ENCODE measurements at places on chromosomes 7 and 10.

GRCh38 chr7:140539461-140539860, 60.2 kb upstream of the MKRN1 start:
- DNase-seq: no peak

DNA sequence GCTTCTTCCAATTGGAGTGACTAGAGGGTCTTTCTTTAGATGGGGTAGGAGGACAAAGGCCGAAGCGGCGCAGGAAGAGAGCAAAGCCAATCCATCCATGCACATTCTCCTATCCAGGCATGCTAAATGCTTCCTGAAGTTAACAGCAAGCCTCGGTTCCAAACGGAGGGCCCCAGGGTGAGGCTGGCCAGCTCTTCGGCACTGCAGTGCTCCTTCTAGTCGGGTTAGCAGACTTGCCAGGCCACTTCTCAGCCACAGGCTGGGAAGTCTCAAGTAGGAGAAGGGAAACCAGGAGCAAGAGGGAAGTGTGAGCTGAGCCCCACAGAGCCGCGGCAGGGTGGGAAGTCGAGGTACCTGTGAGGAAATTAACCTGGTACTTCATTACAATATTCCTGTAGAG, 253.8 kb upstream of the INHBA start:
- DNase-seq: no peak

DNA sequence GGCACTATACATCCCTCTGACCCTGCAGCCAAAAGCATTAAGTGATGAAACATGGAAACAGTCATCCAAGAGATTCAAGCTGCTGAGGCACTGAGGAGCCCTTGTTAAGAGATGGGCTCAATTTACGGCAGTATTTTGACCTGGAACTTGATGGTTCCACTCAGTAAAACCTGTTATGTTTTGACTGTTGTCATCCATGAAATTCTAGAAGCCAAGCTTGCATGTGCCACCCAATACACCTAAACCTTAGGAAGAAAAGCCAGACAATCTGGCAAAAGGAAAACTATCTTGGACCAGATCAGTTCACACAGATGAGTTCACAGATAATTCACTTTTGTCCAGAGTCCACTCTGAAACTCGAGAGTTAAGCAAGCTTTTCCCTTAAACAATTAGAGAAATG, 53.2 kb downstream of the ICA1 start:
- no peak for DNase-seq

DNA sequence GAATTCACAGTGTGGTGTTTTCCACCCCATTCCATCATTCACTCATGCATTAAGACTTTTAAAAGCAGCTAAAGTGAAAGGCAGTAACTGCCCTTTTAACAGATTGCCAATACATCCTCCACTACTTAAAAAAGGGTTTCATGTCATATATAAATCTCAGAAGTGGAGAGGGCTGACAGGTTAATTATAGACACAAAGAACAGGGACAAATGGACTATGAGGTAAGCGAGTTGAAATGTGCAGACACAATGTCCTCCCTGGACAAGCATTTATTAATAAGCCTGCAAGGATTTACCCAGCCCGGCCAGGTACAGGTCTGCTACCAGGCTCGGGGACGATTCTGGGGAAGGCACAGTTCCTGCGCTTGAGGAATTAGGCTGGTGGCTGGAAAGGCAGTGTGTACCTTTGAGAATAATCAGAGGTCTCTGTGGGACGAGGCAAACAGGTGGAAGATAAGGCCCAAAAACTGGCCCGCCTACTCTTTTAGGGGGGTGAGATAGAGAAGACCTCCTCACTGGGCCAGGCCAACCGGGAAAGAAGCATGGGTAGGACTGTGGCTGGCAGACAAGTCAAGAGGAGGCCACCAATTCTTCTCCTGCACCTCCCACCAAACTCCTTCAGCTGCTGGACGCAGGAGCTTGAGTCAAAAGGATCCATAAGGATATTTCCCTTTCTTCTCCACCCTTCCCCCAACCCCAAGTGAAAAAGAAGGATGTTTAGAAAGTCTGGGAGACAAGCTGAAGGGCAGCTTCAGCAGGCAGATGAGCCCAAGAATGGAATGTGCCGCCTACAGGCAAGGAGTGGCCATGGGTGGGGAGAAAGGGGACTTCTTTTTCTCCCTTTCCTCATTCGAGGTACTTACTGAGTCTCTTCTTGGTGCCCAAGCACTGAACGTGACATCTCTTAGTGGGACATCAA, 1.5 kb downstream of the PDLIM1 start:
- peak; percentile 27 for DNase-seq

DNA sequence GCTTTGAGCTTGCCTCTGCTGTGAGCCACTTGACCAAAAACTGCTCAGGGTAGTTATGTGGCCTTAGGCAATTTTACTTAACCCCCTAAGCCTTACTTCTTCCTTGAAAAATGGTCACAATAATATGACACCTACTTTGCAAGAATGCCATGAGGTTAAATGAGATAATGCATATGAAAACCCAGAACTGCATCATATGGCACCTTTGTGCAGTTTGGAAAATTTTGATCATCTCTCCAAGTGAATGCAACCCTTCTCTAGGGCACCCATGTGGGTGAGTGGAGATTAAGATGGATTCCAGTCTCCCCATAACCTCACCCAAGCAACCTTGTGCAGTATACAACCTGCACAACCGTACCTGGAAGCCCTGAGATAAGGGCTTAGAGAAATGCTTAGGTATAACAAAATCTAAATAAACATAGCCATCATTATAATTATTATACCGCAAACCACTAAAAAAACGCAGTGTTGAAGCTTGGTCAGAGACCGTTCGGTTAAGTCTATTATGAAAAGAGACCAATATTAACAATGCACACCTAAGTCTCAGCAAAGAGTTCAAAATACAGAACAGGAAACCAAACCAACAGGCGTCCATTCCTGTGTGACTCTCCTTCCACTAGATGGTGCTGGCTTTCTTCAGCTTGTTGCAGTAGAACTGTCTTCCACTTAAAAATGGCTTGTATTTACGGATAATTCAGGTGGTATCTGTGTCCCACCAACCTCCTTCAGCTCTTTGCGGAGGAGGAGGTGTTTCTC, 21.0 kb upstream of the ASB15 start:
- DNase-seq: no peak

DNA sequence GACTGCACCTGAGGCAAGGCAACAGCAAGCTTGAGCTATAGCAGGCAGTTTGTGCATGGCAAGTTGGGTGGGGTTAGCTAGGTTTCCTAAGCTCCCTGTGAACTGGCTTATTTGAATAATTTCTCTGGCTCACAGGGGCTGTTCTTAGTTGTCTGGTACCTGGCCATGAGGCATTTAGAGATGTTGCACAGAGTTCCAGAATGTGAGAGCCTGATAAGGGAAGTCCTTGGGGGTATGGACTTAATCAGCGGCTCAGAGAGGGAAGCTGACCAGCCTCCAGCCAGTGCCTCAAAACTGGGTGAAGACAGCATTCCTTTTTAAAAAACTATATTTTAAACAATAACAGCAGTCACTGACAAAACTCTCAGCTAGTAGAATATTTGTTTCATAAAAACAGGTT, 307.4 kb downstream of the FZD1 start:
- DNase-seq: no peak

GRCh38 chr10:59577984-59578383, 131.7 kb downstream of the SLC16A9 start:
- DNase-seq: no peak

- no peak for DNase-seq
These were observed 3.7 kb upstream of the CALU start for GRCh38 chr7:128735436-128735835.

GRCh38 chr10:44743535-44743934, 167.6 kb upstream of the TMEM72 start:
- no peak for DNase-seq

GRCh38 chr10:106874604-106874889, 290.0 kb downstream of the SORCS1 start:
- no peak for DNase-seq

DNA sequence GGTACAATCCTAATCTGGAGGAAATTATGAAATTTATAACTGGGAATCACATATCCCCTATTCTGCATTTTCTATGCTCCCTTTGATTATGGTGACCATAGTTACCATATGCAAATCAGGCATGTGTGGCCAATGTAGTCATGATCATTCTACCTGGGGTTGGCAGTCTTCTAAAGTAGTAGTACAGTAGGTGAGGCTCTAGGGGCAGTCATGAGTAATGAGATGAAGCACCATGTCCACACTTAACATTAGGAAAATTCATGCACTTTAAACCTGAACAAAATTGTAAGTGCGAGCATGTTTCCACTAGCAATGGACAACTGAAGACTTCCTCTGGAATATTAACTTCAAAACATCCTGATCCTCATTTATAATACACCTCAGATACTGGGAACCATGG, 545.9 kb downstream of the SUGCT start:
- peak; percentile 41 for DNase-seq

DNA sequence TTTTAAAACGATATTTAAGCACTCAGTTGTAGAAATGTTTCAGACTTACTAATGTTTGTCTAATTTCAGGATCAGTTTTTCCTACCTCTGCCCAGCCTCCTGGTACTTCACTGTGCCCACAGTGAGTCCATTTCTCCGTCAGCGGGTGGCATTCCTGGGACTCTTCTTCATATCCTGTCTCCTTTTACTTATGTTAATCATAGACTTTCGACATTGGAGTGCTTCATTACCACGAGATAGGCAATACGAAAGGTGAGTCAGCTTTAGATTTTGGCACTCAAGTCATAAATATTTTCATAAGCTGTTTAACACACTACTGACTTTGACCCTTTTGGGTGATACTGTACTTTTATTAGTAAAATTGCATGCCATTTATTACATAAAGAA, 2.1 kb downstream of the ENTPD7 start:
- peak; percentile 87 for DNase-seq

GRCh38 chr10:74039561-74040145, 41.7 kb downstream of the VCL start:
- DNase-seq: no peak

- DNase-seq: no peak
These were observed 167.2 kb downstream of the AKR1D1 start for GRCh38 chr7:138243430-138243829.

GRCh38 chr10:131427281-131427680, 115.8 kb upstream of the TCERG1L start:
- no peak for DNase-seq

DNA sequence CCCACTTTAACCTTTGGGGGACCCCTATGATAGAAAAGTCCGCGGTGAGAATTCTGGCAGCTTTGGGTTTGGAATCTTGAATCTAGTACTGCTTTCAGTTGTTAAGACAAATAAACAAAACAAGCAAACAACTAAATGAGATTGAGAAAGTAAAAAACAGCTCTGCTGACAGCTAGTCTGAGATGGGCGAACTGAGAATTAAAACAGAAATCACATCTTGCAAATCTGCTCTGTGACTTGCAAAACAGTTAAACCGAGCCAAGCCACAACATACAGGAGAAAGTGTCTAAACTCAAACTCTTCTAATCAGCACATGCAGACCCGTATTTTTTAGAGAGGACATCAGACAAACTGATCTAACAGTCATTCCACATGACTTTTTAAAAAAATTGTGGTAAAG, 110.4 kb downstream of the SH2D4B start:
- no peak for DNase-seq

DNA sequence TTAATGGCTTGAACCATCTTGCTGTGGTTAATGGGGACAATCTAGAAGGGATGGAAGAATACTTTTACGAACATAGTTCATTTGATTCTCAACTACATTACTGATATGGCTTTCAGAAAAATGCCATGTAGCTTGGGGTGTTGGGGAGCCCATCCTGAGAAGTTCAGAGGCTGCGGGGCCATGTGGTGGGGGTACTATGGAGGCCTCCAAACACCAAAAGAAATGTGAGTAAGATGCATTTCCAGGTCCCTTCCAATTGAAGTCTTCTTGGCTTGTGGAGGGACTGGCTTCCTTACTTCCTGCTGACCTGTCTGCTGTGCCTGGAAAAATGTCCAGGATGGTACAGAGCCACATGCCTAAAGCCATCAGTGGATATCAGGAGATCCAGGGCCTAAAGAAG, 1.6 kb upstream of the MBL2 start:
- no peak for DNase-seq

Measured in RCC 7860 (cell line).